Central memory CD8-positive, alpha-beta T cell (primary cell): ENCODE measurements at places on chromosomes 16 and 17.

DNA sequence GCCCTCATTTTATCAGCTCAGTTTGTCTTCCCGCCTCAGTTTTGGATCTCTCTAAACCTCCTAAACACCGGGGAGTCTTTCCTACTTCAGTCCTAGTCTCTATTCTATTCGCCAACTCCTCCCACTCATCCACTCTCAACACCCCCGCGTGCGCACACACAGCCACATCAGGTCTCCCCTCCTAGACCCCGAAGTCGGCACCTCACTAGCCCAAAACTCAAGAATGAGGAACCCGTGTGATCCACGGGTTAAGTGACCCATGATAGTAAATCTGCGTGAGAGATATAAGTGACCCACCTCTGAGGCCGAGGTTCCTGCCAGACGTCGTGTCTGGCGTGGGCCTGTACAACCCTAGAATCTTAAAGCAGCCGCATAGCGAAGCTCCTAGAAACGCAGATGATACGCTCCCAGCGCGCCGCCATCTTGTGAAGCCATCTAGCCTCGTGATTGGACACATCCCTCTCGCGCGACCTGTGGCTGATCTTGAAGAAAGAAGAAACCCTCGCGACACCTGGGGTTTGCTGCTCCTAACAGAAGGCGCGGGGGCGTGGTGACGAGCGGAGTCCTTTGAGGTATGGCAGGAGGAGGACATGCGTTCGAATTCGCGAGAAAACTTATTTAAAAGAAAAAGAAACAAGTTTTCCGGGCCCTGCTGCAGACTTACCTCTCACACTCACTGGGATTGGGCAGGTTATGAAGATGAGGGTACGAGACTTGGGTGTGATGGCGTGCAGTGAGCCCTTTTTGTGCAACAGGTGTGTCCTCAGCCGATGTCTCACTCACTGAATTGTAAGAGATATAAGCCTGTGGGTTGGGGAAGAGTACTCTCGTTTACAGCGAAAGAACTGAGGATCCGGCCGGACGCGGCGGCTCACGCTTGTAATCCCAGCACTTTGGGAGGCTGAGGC is at the start of gene METTL16:
TSS of gene METTL16 (minus strand) at position 427 of the 908 bp plus-strand sequence. CDS start 9,557 bp downstream, outside the sequence.
- peak; percentile 94 for DNase-seq

DNA sequence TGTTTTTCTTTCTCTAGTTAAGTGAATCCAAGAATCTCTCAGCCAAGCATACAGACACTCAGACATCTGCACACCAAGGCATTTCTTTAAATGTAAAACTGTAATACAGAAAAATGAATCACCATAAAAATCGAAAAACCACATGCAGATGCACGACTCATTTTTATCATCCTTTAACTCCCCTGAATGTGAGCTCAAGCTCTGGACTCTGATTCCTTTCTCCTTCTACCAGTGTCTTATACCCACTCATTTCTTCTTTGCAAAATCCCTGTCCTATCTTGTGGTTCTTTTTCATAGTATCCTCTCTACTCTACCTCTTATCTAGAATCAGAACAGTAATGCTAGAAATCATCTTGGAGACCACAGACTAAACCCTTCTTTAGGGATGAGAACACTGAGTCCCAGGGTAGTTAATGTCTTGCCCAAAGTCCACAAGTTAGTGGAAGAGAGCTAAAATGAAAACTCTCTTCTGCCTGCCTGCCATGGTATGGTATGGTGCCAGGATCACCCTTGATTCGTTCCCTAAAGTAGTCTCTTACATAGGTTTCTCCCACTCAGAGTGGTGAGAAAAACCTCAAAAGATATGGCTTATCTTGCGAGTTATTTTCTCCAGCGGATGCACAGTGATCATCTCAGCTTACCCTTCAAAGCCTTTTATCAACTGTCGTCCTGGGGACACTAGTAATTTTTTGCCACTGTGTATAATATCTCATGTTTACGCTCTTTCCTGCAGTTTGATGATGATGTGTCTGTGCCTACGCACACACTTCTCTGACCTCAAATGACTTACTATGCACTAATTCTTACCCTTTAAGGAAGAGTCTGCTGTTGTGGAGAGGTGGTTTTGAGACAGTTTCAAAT is 30.2 kb downstream of the BRD7 start:
- no peak for DNase-seq

DNA sequence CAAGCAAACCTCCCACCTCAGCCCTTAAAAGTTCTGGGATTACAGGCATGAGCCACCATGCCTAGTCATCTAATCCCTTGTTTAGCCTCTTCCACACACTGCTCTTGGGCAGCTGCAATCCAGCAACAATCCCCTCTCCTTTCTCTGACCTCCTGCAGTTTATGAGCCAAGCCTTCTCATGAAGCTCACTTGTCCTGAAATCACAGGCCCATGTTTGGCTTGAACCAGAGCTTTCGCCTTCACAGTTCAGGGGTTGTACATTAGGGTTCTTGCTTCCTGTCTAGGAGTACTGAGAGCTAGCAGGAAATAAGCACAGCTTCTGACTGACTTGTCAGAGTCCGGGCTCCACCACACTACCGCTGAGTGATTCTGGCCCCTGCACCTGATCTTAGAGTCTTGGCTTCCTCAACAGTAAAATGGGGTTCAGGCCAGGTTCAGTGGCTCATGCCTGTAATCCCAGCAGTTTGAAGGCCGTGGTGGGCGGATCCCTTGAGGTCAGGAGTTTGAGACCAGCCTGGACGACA is 16.3 kb downstream of the ERAL1 start:
- DNase-seq: no peak

DNA sequence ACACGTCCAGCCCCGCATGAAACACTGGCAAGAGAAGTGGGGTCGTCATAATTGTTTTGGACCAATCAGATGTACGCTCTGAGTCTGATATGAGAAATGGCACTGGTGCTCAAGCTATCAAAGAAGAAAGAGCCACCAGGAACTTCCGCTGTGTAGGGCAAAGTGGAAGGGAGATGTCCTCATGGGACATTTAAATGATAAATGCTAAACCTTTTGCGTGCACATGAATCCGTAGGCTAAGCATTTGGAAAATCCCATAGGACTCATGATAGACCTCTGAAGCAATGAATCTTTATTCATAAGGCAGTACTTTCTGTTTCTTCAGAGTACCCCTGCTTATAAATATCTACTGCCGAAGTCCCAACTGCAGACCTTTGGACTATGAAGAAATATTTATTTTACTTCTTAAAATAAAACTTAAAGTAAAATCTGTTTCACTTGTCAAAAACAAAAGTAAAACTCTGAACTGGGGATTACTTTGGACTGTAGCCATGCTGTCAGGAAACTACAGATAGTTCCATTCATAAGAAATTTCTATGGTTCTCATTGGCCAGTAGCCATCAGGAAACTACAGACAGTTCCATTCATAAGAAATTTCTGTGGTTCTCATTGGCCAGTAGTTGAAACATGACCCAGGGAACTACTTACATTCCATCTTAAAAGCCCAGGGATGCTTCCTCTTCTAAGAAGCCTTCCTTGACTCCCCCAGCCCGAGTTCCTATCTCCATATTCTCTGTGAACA is 335.1 kb downstream of the HS3ST4 start:
- DNase-seq: no peak

- no peak for DNase-seq
These were observed 2.9 kb downstream of the IKZF3 start for GRCh38 chr17:39861235-39861634.

DNA sequence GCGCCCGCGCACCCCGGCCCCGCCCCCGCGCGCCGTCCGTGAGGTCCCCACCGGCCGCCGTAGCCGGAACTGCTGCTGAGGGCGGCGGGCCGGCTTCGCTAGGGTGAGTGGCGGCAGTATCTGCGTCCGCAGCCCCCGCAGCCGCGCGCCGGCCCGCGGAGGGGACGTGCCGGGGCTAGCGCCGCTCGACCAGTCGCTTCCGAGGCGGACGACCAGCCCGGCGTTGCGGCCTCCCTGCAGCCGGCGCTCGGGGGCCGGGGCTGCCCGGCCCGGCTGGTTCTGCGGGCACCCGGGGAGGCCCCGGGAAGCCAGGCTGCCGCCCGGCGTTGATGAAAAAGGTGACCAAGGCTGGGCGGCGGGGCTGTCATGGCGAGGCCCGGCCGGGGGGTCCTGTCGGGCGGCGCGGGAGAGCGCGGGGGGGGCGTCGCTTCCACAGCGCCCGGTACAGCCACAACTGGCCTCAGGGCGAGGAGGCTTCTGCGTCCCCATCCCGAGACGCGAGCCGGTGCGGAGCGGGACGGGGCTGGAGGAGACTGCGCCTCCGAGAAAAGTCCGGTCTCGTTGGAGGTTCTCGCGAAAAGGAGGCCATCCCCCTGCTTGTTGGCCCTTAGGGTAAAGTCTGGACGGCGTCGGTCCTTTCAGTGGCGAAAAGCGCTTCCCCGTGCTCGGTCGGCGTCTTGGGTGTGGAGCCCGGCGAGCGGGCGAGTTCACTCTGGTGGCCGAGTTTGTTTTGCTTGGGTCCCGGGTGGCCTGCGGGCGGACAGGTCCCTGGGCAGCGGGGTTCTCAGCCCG is at the start of gene CRAMP1:
TSS of gene CRAMP1 (plus strand) at position 41 of the 792 bp plus-strand sequence. CDS start 2,280 bp downstream, outside the sequence.
- peak; percentile 21 for DNase-seq

GRCh38 chr17:4738136-4739121 is 1.2 kb upstream of the ZMYND15 start:
- DNase-seq: no peak

DNA sequence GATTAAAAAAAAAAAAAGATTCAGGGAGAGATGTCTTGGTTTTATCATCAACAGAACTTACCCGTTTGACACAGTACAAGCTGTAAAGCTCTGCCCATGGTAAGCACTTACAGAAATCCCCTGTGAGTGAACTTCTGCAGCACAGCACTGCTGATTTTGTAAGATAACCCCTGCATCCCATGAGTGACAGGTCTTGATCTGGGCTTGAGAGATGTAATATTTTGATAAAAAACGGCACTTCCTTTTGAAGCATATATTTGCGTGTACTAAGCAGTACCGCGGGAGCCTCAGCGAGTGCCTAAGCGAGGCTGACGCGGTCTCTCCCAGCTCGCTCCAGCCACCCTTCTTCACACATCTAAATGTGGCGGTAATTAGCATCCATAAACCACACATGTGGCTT is 50.5 kb downstream of the IKZF3 start:
- no peak for DNase-seq

GRCh38 chr17:74080656-74081582 is 122.6 kb upstream of the RPL38 start:
- no peak for DNase-seq

GRCh38 chr16:2529061-2529931 is 1.9 kb downstream of the CEMP1 start:
- no peak for DNase-seq

- DNase-seq: no peak
These were observed 301.8 kb downstream of the CPPED1 start for GRCh38 chr16:12501707-12502457.

DNA sequence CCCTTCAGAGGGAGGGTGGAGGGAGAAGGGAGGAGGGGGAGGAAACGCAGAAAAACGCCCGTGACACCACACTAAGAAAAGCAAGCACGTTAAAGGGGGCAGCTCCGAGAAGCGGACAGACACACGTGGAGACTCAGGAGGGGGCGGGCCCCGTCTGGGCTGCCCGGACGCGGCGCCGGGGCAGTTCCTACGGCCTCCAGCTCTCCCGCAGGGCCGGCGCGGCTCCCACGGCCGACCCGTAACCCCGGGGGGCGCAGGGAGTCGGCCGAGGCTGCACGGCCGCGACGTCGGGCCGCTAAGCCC is 362 bp downstream of the KLHDC4 start:
- no peak for DNase-seq

DNA sequence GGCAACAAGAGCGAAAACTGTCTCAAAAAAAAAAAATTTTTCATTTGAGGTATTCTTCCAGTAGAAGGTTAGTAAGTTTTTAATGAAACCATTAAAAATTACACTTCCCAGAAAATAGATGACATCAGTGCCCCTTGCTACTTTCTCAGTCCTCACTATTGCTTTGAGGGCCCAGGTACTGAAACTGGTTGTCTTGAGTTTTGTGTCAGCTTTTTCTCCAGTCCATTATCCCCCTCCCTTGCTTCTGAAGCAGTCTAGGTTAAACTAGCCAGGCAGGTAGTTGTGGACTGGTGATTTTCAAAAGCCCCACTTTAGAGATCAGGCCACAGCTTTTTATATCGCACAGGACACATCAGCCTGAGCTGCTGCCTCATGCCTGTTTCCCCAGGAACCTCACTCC is 10.9 kb downstream of the SMCR8 start:
- DNase-seq: no peak

DNA sequence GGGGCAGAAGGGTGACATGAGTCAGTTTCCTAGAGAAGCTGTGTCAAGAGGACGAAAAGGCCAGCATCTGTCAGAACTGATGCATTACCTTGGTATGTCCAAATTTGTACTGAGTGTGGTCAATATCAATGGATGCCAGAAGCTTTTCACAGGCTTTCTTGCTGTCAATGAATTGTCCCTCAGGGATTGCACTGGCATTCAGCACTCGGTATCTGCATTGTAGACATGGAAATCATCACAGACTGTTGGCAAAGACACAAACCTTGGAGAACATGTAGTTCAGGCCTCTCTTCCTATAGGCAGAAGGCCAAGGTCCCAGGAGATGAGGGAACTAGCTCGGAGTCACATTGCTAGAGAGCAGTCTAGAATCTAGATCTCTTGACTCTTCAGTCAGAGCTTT is 16.6 kb downstream of the MYH3 start:
- no peak for DNase-seq

DNA sequence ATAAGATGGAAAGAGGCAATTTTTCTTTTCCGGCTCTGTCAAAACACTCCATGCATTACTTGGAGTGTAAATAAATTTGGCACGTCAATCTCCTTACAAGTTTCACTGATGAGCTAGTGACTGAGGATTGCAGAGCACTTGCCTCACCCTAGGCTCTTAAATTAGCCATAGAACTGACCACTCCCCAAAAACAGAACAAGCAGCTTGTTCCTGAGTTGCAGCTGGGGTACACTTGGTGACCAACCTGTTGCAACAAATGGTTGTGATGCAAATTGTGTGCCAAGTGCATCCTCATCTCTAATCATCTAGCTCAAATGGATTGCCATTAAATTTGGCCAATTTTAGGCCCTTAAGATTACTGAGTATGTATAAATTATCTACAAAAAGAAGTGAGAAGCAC is 67.0 kb downstream of the CACNG1 start:
- DNase-seq: no peak

DNA sequence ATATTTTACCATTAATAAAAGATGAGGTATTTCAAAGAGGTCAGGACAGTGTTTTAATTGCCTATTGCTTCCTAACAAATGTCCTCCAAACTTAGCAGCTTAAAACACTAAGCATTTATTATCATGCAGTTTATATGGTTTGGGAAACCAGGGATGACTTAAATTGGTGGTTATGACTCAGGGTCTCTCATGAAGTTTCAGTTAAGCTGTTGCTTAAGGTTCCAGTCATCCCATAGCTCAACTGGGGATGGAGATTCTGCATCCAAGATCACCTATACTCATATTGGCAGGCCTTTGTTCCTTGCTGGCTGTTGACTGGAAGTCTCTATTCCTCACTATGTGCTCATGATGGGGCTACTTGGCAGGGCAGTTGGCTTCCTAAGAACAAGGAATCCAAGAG is 1329.9 kb upstream of the GOT2 start:
- DNase-seq: no peak
